D341Med (cell line): ENCODE measurements at places on chromosomes 5 and 9.

- DNase-seq: no peak
Observed at GRCh38 chr9:133844881-133845410, 106.8 kb upstream of the SARDH start.

DNA sequence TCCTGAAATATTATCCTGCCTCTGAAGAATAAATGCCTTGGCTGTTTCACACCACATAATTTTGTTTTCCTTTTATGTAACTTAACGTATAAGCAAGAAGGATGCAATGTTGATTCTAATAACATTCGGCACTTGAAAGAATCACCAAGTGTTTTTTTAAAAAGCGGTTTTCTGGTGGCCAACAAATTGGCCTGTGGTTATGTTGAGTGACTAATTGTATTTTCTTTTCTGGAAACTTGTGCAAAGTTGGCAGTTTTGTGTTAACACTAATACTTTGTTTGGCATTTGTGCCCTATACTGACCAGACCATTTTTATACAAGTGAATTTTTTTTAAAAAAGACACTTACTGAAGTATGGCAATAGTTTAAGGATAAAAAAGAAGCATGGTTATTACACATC is 452.7 kb downstream of the BNC2 start:
- DNase-seq: no peak

- no peak for DNase-seq
Observed at GRCh38 chr5:124199893-124200292, 546.5 kb downstream of the ZNF608 start.

- DNase-seq: peak; percentile 47
Observed at GRCh38 chr9:34375901-34376595, 650 bp downstream of the MYORG start.

GRCh38 chr5:17400724-17401469 is 97.1 kb upstream of the TAF11L2 start:
- no peak for DNase-seq

DNA sequence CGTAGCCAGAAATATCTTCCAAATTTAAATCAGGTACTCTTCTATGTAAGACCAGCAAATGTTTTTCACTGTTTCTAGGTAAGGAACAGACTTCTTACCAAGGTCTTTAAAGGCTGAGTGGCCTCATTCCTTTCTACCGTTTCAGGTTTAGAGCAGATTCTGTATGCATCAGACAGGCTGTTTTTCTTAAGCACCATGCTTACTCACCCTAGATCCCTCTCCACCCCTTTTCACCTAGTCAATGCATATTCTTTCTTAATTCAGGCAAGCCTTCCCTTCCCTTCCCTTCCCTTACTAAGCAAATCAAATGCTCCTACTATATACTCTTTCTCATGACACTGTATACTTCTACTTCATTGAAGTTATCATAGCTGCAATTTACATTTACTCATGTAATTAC is 70.7 kb downstream of the RFX3 start:
- no peak for DNase-seq

- DNase-seq: no peak
Observed at GRCh38 chr9:123282362-123283047, 14.1 kb upstream of the STRBP start.

DNA sequence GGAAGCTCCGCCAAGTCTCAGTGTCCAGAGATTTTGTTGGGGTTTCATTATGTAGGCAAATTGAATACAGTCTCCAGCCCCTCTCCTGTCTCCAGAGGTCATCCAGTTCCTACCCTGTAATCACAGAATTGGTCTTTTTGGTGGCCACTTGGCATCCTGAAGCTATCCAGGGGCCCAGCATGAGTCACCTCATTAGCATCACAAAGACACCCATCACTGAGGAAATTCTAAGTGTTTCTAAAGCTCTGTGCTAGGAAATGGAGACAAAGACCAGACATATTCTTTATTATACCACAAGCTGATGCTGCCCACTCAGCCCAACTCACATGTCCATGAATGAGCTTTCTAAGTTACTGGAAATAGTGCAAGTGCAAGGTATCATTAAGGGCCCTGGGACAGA is 229.9 kb downstream of the DOCK8 start:
- no peak for DNase-seq

GRCh38 chr9:68709291-68710110 is 4.5 kb downstream of the PIP5K1B start:
- DNase-seq: no peak

DNA sequence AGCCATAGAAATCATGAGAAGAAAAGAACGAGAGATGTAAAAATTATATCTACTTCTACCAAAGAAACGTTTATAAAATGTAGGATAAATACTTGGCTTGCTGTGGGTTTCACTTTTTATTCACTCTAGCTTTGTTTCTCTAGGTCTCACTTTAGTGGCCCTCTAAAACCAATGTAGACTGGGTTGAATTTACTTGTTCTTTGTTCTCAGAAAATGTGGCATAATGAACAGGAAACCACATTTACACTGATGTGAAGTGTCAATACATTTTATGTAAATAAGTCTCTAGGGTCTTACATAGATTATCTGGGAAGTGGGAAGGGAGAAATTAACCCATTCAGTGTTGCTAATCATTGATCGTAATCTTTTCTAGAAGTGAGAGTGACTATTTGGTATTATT is 58.9 kb downstream of the PLPPR1 start:
- no peak for DNase-seq

GRCh38 chr5:172164769-172165212 is 23.2 kb downstream of the STK10 start:
- no peak for DNase-seq

DNA sequence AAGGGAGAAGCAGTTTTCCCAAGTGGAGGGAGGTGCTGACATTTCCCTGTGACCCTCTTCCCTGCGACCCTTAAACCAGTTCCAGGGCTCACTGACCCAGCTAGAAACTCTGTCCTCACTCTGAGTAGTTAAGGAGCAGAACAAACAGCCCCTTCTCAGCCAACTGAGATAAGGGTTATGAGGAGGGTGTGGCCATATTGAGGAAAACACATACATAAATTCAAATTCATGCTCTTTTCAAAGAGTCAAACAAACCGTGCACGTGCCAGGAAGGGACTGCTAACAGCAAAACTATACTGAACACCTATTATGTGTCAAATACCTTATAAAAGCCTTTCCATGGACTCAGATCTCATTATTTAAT is 4.9 kb upstream of the AKNA start:
- DNase-seq: no peak

DNA sequence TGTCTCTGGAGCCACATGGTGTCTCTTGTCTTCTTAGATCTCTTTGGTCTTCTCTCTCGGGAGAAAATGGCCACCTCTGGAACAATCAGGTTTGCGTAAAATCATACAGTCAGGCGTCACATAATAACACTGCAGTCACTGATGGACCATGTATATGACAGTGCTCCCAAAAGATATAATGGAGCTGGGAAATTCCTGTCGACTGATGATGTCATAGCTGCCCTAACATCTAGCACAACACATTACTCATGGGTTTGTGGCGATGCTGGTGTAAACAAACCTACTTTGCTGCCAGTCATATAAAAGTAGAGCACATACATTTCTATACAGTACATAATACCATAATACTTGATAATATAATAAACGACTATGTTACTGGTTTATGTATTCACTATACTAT is 30.1 kb upstream of the RAI14 start:
- DNase-seq: no peak

DNA sequence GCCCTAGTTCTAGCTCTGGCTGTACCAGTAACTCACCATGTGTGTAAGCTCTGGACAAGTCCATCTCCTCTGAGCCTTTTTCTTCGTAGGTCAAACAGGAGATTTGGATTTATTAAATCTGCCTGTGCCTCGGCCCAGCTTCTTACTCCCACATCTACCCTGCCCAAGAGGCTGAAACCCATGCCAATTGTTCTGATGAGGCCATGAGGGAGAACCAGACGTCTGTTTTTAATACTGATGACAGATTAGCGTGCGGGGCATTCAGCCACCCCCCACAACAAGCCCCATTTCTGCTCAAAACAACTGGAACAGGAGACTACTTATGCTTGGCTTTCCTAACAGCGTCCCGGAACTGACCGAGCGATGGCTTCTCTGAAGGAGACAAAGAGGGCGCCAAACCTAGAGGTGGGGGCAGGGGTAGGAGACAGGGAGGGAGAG is 81.2 kb upstream of the TRIM32 start:
- no peak for DNase-seq

DNA sequence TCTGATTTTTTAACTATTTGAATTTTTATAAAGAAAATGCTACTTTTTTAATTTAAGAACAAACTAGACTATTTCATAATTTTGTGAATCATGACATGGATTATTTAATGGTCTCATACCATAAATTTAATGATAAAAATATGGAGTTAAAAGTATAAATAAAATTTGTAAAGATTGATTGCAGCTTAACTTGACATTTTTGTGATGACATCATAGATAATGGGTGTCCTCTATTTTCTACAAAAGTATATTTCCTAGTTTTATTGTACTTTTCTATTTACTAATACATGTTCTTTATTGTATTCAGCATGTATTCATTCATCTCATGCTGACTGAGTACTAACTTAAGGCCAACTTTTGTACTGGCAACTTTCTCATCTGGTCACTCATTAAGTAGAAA is 1096.5 kb downstream of the NR2F1-AS1 start:
- no peak for DNase-seq

GRCh38 chr5:61281686-61282085 is 50.4 kb upstream of the ZSWIM6 start:
- DNase-seq: no peak

DNA sequence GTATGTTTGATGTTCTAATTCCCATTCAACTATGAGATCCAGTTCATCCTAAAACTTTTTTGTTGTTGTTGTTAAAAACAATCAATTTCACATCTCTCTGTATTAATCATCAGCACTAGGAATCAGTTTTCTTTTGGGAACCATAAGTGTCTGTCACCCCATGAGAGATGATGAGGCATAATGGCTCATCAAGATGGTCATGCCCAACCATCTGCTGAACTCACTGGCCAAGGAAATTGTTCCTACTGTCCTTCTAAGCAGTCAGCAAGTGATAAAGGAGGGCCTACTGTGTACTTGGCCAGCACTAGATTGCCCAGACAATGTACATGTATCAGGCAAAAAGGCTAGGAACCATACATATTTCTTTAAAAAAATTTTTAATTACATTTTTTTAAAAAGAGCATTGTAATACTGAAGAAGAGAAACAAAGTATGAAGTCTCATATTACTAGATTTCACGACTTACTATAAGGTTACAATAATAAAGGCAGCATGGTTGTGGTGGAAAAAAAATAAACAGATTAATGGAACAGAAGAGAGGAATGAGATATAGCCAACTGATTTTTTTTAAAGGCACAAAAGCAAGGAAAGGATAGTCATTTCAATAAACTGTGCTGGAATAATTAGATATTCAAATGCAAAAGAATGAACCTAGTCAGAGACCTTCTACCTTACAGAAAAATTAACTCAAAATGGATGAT is 458.3 kb downstream of the SPOCK1 start:
- DNase-seq: no peak

DNA sequence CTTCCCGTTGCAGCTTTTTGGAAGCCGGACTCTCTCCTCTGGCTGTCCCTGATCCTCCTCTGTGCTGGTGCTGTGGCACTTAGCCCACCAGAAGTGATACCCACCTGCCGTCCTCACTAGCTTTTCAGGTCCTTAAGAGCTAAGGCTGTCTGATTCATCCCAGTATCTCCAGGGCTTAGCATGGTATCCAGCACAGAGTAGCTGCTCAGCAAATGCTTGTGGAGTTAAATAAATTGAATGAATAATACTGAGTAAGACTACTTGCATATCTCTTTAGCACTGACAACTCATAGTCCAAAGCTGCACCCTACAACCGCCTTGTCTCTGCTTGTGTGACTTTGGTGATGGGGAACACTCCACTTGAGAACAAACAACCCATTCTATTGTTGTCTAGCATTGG is 7.7 kb upstream of the XPA start:
- DNase-seq: no peak

GRCh38 chr5:41539454-41539853 is 29.1 kb upstream of the PLCXD3 start:
- DNase-seq: no peak

DNA sequence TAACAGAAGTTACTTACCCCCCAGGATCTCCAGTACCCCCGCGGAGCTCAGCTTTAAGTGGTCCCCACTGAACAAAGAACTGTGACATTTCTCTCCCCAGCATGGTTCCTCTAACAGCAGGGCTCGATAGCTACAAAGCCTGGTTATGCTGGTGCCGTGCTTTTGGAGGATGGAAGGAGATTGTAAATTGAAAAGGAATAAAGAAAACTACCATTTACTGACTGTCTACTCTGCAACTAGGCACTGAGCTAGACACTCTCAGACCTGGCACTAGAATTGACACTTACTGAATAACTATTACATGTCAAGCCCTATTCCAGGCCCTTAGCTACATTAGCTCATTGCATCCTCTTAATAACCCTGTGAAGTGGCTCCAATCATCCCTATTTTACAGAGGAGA is 145.3 kb downstream of the TTLL11 start:
- DNase-seq: no peak

- no peak for DNase-seq
Observed at GRCh38 chr5:130550562-130550928, 614.5 kb downstream of the HINT1 start.

DNA sequence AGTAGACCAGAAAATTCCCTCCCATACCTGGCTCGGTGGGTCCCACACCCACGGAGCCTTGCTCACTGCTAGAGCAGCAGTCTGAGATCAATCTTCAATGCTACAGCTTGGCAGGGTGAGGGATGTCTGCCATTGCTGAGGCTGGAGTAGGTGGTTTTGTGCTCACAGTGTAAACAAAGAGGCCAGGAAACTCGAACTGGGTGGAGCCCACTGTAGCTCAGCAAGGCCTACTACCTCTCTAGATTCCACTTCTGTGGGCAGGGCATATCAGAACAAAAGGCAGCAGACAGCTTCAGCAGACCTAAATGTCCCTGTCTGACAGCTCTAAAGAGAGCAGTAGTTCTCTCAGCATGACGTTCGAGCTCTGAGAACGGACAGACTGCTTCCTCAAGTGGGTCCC is 5.6 kb upstream of the GZMA start:
- DNase-seq: no peak

GRCh38 chr5:175746851-175747250 is 89.0 kb downstream of the HRH2 start:
- DNase-seq: peak; percentile 50

DNA sequence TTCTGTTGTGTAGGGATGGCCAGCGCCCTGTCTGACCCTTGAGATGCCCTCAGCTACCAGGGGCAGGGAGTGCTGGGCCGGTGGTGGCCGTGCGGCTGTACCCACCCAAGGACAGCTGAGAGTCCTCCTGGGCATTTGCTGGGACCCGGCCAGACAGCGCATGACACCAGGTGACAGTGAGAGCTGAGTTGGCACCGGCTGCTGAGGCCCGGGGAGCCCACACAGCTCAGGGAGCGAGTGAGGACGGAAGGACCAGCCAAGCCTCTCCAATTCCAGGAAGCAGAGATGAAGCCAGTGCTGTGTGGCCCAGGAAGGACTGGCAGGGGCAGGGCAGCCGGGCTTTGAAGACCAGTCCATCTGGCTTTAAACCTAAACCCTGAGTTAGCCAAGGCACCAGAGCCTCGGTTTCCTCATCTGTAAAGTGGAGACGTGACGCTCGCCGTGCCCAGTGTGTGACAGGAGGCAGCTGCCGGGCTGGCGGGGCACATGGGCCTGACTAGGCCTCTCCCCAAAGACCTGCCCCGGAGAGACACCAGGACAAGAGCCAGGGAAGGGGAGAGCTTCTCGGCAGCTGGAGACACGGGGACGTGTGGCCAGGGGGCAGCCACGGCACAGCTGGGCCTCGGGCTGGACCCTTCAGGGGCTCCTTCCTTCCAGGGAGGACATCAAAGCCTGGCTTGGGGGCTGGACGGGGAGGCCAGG is 3.0 kb upstream of the AGPAT2 start:
- DNase-seq: no peak
